ENCODE measurements at places on chromosomes 3 and 15.

- no peak for DNase-seq
These were observed 215.8 kb downstream of the KCNH8 start for GRCh38 chr3:19364148-19364547.

- no peak for DNase-seq
These were observed 20.9 kb downstream of the RAB5A start for GRCh38 chr3:19967812-19968211.

- DNase-seq: no peak
These were observed 47.6 kb upstream of the MED12L start for GRCh38 chr3:151037746-151038477.

GRCh38 chr15:77143191-77143590, 72.3 kb upstream of the TSPAN3 start:
- no peak for DNase-seq

DNA sequence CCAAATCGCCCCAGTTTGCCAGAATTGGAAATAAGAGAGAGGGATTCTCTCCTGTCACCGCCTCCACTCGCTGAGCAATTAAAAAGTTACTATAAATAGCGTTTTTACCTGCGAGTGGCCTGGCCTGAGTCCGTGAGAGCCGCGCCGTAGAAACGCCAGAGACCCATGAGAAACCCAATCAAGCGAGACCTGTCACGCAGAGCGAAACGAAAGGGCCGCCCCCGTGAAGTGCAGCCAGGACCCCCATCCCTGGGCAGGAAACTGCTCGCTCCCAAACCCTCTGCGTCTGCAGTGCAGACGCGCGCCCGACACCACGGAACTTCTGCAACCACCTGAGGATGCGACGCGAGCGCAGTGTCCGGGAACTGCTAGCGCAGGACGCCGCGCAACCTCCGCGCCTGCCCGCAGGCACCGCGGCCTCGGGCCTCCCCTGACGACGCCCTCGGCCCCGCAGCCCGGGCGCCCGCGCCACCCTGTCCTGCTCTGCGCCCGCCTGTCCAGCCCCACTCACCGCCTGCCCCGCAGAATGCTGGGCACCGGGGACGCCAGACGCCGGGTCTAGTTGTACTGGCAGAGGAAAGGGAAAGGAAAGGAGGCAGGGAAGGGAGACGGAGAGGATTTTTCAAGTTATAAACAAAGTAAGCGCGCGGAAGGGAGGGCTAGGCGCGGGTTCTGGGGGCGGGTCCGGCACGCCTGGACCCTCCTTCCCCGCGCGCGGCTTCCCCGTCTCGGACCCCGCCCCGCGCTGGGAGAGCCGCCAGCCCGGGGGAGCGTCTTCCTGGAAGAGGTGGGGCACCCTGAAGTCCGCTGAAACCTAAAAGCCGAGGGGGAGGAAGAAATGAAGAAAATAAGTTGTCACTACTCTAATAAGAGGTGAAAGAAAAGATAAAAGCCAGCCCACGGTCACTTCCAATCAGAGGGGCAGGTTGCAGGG, at the start of gene PLSCR4:
Gene PLSCR4 (minus strand): TSS at position 657 of the 934 bp plus-strand sequence. CDS start 29,034 bp downstream, outside the sequence.
- DNase-seq: peak; percentile 36

- no peak for DNase-seq
These were observed 185.2 kb downstream of the CPNE4 start for GRCh38 chr3:131849616-131850015.

- no peak for DNase-seq
These were observed 39.0 kb upstream of the MYO5C start for GRCh38 chr15:52334491-52335160.

- peak; percentile 74 for DNase-seq
These were observed at the start of gene CELSR3 for GRCh38 chr3:48662753-48663488. TSS of gene CELSR3 (minus strand) at chr3:48662886. CDS start at chr3:48662634, 252 bp downstream.

DNA sequence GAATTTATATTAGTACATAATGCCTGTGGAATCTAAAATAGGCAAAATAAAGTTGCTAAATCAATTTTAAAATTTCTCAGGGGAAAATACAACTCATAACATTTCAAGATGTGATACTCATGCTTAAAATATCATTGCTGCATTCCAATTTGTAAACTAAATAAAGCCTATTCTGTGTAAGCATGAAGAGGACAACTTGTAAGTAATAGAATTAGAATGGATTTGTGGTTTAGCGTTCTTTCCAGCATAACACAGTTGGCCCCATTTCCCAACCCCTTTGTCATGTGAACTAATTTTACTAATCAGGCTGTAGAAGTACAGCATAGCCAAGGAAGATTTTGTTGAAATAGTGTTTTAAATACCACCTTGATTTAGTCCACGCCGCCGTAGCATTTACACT, 437.2 kb downstream of the SI start:
- DNase-seq: no peak

GRCh38 chr15:50135031-50135551, 16.1 kb upstream of the ATP8B4 start:
- DNase-seq: no peak

- no peak for DNase-seq
These were observed 40.7 kb downstream of the KBTBD12 start for GRCh38 chr3:127955728-127956127.

- DNase-seq: no peak
These were observed 156.0 kb upstream of the TPM1 start for GRCh38 chr15:62886431-62887071.

DNA sequence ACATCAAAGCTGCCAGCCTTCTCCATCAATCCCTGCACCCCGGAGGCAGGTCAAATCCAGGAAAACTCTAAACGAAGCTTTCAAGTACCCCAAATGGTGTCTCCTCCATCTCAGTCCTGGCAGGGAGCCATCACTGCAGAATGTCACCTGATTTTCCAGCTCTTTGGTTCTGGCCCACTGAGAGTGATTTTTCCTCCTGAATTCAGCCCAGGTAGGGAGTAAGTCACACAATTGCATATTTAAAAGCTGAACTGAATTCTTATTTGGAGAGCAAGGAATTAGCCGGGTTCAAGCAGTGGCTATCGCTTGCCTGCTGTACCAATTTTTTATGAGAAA, 5.3 kb downstream of the RFTN1 start:
- DNase-seq: no peak

- DNase-seq: no peak
These were observed 74.9 kb downstream of the FAM43A start for GRCh38 chr3:194760494-194761137.

- DNase-seq: no peak
These were observed 2.7 kb upstream of the PCCB start for GRCh38 chr3:136247436-136247835.

- DNase-seq: no peak
These were observed 129.8 kb downstream of the SATB1 start for GRCh38 chr3:18295171-18295920.

- no peak for DNase-seq
These were observed 2.6 kb downstream of the TSEN2 start for GRCh38 chr3:12486916-12487315.

- no peak for DNase-seq
These were observed 813.8 kb downstream of the NR2F2 start for GRCh38 chr15:97144377-97144711.

DNA sequence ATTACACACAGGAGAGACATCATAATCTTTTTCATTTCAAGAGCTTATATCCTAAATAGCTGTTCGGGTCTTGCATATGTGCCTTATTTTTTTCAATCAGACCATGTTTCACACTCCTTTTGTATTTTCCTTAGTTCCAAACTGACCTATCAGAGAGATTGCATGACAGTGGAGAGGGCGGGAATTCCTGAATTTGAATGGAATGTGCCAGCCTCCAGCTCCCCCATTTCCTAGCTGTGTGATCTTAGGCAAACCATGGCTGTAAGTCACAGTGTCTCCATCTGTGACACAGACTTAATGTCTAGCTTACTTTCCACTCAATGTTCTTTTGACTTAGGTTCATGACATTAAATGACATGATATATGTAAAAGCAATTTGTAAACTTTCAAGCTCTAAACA, 62.0 kb upstream of the CSTA start:
- no peak for DNase-seq

DNA sequence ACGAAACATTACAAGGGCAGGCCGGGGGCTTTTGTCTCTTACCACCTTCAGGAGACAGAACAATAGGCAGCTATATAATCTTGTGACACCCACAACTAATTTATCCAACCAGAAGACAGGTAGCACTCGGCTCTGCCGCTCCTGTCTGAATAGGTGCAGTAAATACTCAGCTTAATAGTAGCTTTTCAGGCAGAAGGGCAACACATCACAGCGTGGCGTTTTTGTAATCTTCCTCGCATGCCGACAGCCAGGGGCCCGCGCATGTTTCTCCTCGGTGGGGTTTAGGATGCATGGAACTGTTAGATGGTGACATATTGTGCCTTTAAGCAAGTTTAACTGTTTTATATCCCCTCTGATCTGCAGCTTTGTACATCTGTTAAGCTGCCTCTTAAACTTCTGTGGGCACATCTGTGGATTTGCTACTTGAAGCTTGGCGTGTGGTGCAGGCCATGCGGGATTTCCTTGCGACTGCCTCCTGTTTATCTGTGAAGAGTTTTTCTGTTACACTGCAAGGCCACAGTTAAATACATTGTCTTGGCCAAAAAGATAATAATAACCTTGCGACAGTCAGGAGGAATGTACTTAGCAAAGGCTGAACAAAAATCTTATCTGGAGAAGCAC, 123.2 kb upstream of the BNIP2 start:
- DNase-seq: no peak

GRCh38 chr3:171755015-171755589, 55.2 kb downstream of the PLD1 start:
- no peak for DNase-seq

GRCh38 chr15:50546566-50546965, at the start of gene USP50:
TSS of gene USP50 (minus strand) at chr15:50546666. CDS start at chr15:50546525, 141 bp downstream.
- no peak for DNase-seq

DNA sequence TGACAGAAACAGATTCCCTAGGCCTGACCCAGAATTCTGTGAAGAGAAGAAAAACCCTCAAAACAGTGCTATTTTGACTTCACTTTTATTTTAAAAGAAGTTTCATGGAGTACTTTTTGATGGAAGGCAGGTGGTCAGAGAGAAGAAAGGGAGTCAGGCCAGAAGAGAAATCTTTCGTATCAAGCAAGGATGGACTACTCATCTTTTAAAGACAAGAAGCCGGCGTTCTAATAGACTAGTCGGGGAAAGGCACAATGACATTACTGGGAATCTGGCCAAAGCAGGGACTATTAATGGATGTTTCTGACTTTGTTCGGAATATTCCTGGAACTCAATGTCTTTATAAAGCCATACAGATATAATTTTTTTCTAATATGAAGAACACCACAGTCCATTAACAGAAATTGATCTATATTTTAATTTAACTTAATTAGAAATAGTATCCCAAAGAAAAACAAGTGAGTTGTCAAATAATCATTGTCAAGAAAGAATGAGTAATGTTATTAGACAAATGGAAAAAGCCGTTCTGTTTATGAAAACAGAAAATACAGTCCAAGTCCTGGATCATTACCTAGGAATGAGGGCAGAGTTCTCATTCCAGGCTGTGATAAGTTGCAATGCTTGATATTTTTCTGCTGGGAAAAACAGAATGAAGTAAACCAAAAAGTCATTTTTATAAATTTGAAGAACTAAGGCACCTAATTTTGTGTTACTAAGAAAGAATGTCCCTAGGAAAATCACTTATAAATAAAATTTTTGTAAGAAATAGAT, 23.7 kb upstream of the PCOLCE2 start:
- no peak for DNase-seq

DNA sequence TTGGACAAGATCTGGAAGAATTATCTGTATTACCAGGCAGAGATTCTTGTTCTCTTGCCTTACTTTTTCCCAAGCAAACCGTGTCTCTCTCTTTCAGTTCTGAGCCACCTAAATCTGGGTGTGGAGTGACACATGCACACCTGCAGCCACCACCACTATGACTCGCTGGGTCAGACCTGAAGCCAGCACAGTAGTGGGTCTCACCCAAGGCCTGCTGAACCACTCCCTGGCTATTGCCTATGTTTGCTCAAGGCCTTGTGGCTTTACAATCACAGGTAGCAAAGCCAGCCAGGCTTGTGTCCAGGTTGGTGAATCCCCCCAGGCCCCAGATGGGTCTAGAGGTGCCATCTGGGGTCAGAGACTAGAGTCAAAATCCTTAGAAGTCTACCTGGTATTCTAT, 28.7 kb upstream of the COPB2 start:
- DNase-seq: no peak
